Trophoblast cell (in vitro differentiated cells and primary cell): ENCODE measurements at places on chromosomes 5 and 9.

- DNase-seq: no peak
- no peak overlapping the region for H3K4me3 ChIP-seq
- no peaks in the 10 kb centered on the region for H3K27me3 ChIP-seq
Observed at GRCh38 chr5:11483630-11484029, 420.6 kb downstream of the CTNND2 start.

- H3K4me3 ChIP-seq: no peak overlapping the region
- no peak overlapping the region for H3K27ac ChIP-seq
- no peaks in the 10 kb centered on the region for H3K27me3 ChIP-seq
- H3K36me3 ChIP-seq: no peaks in the 10 kb centered on the region
- no peaks in the 10 kb centered on the region for H3K4me1 ChIP-seq
Observed at GRCh38 chr5:132109494-132110053, 36.0 kb downstream of the CSF2 start.

DNA sequence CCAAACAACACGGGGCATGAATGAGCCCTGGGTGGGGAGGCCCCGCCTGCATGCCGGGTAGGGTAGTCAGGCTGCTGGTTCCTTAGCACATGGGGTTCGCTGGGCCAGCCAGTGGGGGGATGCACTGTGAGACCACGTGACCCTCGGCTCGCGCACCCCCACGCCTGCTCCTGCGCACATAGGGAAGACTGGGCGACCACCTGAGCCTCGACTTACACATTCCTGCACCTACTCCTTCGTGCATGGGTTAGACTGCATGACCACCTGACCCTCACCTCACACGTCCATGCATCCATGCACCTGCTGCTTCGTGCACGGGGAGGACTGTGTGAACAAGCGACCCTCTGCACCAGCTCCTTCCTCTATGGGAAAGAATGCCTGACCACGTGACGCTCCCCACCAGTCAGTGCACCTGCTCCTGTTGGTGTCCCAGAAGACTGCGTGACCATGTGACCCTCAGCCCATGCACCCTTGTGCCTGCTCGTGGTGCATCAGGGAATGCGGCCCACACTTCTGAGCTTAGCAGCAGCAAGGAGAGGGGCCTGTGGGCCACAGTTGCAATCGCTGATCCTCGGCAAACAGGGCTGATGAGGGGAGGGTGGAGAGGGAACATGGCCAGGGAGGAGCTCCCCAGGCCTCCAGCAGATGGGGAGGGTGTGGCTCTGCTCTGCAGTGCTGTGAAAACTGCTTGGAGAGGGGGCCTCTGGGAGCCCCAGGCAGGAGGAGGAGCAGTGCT is 18.1 kb downstream of the LPCAT1 start:
- no peak overlapping the region for H3K27ac ChIP-seq
- peaks cover 51% of the 10 kb centered on the region for H3K36me3 ChIP-seq
- DNase-seq: no peak
- H3K27me3 ChIP-seq: no peaks in the 10 kb centered on the region
- peaks cover 5% of the 10 kb centered on the region for H3K4me1 ChIP-seq

DNA sequence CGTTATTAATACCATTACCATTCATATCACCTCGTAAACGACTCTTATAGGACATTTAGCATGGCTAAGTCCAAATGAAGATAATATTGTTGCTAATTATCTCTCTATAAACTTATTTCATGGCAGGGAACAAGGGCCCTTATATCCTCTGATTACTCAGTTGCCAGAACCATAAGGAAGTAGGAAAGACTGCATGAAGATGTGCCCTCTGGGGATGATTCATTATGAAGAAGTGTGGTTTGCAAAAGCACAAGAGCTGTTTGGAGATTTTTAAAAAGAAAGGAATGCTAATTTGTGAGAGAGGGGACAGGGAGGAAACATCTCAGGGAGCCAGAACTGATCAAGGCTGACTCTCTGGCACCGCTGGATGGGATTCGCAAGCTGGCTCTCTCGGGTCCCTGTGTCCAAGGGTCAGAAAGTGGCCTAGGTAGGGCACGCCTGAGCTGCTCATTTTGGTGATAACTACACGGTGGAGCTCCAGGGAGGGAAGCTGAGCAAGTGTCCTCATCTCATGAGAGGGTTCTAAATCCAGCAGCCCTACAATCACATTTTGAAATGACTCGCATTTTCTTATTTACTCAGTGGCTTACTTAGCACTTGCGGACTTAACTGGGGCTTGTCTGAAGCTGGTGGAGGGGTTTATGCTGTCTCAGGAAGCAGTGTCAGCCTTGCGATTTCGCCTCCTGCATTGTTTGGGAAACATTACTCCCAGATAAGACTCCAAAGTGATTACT is 136.8 kb downstream of the C5orf15 start:
- H3K36me3 ChIP-seq: no peaks in the 10 kb centered on the region
- DNase-seq: no peak
- H3K27ac ChIP-seq: no peak overlapping the region
- H3K4me1 ChIP-seq: peaks cover 4% of the 10 kb centered on the region
- H3K27me3 ChIP-seq: no peaks in the 10 kb centered on the region

GRCh38 chr9:69899491-69899890 is 78.9 kb downstream of the CFAP95 start:
- no peaks in the 10 kb centered on the region for H3K4me1 ChIP-seq
- DNase-seq: no peak
- no peaks in the 10 kb centered on the region for H3K27me3 ChIP-seq

- no peaks in the 10 kb centered on the region for H3K4me1 ChIP-seq
- H3K27ac ChIP-seq: no peak overlapping the region
- H3K4me3 ChIP-seq: no peak overlapping the region
- no peaks in the 10 kb centered on the region for H3K27me3 ChIP-seq
- no peak for DNase-seq
Observed at GRCh38 chr5:168014433-168015123, 276.9 kb upstream of the WWC1 start.

DNA sequence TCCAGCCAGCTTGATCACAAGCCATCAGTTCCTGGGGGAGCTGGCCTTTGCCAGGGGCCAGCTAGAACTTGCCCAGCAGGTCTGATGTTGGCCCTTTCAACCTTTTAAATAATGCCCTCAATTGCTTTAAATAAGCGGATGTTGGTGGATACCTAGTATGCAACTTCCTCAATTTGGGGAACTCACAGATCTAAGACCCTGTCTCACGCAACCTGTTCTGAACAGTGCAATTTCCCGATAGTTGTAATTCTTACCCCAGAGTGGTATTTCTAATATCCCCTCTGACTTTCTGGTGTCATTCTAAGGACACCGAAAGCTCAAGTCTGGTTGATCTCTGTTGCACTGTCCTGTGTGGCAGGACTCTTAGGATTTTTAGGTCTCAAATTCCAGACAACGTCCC is 23.1 kb downstream of the GALNT12 start:
- H3K4me1 ChIP-seq: no peaks in the 10 kb centered on the region
- no peak overlapping the region for H3K27ac ChIP-seq
- no peak overlapping the region for H3K4me3 ChIP-seq
- no peaks in the 10 kb centered on the region for H3K36me3 ChIP-seq

- no peak overlapping the region for H3K4me3 ChIP-seq
- peaks cover 5% of the 10 kb centered on the region for H3K36me3 ChIP-seq
- peak; percentile 36 for DNase-seq
- no peaks in the 10 kb centered on the region for H3K27me3 ChIP-seq
Observed at GRCh38 chr9:92048924-92049625, 66.1 kb downstream of the SPTLC1 start.

DNA sequence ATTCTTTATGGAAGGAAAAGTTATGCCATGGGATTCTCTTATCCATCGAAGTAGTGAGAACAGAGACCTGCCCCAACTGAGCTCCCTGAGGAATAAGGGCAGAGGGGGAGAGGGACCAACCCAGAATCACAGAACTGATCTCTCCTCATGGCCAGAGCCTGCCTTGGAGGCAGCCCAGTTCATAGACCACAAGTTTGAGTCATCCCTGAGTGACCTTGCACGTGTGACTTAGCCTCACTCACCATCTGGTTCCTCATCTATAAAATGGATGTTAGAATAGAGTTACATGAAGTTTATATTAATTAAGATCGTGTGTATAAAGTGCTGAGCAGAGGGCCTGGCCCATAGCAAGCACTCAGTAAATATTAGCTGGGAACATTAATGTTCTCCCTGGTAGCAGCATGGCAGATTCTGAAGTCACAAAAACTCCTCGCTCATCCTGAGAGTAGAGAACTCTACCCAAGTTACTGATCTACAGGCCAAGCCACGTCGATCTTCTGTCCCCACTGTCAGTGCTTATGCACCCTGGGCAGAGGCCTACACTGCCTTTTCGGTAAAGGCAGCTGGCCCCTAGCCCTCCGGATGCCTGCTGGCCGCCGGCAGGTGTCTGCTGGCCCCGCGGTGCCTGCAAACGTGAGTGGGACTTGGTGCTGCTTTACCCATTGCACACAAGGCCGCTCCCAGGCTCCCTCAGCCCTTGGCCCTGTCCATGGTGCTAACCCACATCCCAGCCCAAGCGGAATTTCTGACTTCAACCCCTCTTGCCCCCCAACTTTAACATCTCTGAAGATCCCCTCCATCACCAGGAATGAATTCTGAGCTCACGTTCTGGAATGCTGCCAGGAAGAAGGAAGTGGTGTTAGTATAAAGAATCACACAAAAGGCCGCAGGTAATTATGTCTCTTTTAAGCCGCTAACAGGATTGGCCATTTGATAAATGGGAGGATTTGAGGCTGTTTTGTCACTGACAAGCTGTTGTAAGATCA is 61.1 kb upstream of the ARAP3 start:
- H3K27me3 ChIP-seq: no peaks in the 10 kb centered on the region
- no peaks in the 10 kb centered on the region for H3K4me1 ChIP-seq
- no peak overlapping the region for H3K4me3 ChIP-seq
- peak; percentile 44 for DNase-seq
- H3K27ac ChIP-seq: no peak overlapping the region
